Activated CD8-positive, alpha-beta memory T cell treated with anti-CD3 and anti-CD28 coated beads, Interleukin-2, amount 50 U/mL, for 4 hours (primary cell): ENCODE measurements at places on chromosomes 3 and 15.

GRCh38 chr15:80679167-80679803 lies 15.8 kb upstream of the ABHD17C start:
- DNase-seq: no peak

DNA sequence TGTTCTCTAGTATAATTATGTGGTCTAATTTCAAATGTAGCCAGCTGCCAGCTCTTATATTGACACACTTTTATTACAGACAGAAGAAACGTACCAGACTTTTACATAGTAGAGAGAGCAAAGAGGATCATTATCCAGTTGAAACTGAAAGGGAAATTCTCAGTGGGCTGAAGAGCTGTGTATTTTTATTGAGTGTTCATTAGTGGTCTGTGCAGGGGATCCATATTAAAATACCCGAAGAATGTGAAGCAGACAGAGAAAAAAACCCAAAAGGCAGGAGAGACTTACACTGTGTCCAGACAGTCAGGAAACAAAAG lies 41.3 kb downstream of the MYRIP start:
- no peak for DNase-seq

GRCh38 chr3:43400167-43400566 lies 113.8 kb downstream of the SNRK start:
- no peak for DNase-seq

GRCh38 chr3:138941259-138941885 lies 5.6 kb downstream of the FOXL2 start:
- DNase-seq: no peak

- DNase-seq: peak; percentile 35
Measured at GRCh38 chr3:129605922-129606635, 397 bp downstream of the PLXND1 start.

GRCh38 chr3:58746758-58747157 lies 80.2 kb upstream of the FAM3D start:
- no peak for DNase-seq

DNA sequence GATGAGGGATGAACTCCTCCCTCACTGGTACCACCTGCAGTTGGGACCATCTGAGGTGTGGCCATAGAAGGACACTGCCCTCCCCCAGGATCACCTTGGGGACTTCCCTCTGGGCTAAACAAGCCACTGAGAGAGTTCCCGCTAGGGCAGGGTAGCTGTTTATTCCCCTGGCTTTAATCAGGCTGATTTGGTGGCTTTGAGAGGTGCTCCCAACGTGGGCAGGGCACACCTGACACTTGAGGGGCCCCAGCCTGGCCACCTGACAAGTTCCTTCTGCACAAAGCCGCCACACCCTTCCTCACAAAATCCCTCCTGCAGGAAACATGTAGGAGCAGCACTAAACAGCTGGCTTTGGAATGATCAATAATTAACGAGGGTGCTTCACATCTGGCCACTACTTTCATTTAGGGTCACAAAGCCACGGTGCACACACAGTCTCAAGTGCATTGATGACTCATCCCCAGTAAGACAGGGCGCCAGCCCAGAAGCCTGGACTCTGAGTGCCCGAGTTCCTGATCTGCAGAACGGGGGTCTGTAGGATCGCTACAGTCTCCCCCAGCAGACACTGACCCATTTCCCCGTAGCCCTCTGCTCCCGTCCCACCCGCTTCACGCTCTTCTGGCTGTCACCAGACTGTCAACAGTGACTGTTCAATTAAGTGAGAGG lies 75.1 kb downstream of the ATP10A start:
- no peak for DNase-seq

- DNase-seq: no peak
Measured at GRCh38 chr3:110193074-110193473, 855.7 kb upstream of the DPPA4 start.

DNA sequence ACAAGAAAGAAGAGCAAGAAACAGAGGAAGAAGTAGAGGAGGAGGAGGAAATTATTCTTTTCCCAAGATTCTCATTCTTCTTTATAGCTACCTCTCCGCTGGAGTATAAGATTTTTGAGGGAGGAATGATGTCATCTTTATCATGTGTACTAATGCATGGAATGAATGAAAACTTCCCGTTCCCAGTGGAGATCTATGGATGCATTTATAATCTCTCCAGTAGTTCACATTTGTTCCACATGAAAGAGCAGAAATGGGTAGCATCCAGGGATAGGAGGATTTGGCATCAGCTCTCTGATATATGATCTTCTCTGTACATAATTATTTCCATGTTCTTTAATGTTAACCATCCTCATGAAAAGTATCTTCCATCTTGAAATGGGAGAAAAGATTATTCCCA lies 244.4 kb downstream of the ADAMTSL3 start:
- no peak for DNase-seq

DNA sequence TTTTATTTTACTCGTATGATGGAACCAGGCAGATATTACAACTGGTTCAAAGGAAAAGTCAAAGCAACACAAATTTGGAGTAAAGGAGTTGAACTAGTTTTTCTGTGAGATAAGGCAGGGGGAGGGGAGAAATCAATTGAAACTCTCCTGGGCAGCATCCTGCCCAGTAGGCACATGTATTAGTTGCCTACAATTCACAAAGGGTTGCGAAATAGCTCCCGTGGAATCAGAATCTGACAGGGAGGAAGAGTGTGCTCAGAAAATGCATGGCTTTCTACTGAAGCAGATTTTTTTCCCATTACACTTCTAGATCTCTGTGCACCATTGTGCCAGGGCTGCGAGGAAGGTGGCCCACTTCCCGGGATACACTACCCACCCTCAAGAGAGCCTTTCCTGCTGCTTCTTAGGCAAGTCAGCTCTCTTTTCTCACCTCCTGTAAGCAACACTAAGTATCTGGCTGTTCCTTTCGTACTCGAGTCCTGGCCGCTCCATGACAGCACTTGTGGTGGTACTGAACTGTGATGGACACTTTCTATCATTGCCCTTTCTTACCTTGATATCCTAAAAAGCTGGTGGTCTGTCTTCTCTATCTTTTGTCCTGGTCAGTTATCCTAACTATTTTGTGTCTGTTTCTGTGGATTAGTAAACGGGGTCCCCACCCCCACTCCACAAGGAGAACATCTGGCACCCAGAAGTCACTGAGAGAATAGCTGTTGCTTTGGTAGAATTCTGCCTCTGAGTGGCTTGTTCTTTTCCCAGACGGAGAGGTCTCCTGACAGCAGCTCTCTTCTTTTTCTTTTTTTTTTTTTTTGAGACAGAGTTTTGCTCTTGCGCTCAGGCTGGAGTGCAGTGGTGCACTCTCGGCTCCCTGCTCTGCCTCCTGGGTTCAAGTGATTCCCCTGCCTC lies 74.8 kb downstream of the RPL39L start:
- DNase-seq: no peak

- no peak for DNase-seq
Measured at GRCh38 chr3:42802876-42803413, 1.3 kb downstream of the HIGD1A start.

DNA sequence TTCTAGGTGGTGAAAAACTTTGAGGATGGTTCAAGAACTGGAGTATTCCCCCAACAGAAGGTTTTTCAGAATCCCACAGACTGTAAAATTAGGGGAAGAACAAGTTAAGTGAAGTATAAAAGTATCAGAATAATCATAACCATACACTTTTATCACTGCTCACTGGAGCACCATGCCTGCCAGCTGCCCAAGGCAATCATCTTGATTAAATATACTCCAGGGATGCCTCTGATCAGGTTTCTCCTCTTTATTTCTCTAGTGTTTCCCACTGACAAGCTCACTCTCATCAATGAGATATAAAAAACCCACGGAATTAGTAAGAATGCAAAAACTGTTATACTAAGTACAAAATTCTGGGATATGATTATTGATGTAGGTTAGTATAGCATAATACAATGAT lies 108.0 kb downstream of the STAG1 start:
- no peak for DNase-seq

DNA sequence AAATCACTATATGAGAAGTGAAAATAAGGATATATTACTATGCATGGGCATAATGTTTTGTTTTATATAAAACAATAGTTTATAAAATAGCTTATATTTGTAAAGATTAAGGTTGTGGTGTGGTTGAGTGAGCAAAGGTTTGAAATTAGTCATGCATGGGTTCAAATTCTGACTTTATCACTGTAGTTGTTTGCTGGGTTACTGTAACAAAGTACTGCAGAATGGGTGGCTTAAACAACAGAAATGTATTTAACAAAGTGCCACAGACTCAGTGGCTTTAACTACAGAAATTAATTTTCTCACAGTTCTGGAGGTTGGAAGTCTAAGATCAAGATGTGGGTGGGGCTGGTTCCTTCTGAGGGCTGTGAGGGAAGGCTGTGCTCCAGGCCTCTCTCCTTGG lies 184.8 kb upstream of the THRB start:
- DNase-seq: no peak

DNA sequence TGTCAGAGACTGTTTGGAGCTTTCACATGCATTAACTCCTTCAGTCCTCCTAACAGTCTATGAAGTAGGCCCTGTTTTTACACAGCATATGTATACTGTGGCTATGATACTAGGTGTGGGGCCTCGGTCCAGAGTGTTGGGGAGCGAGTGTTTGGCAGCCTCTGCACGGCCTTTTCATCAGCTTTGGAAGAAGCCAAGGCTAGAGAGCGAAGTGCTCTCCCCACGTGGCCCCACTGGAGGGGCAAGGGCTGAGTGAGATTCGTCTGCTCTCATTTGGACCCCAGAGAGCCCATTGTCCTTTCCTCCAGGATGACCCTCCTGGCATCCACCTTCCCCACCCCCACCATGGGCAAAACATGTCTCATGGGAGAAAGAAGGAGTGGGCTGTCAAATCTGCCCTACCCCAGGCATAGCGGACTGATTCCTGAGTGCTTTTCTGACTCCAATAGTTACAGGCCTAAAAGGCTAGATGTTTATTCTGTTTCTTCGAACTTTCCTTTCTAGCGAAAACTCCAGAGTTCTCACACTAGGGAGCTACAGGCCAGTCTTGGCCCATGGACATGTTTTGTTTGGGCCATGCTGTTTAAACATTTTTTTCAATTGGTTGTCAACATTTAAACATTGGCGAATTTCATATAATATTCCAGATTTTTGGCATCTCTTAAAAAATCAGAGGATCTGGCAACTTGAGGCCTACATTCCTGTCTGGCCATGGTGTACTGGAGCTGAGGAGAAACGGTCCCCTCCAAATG lies 76.0 kb downstream of the EEFSEC start:
- DNase-seq: no peak

- DNase-seq: no peak
Measured at GRCh38 chr3:49791571-49791970, 5.2 kb upstream of the IP6K1 start.

DNA sequence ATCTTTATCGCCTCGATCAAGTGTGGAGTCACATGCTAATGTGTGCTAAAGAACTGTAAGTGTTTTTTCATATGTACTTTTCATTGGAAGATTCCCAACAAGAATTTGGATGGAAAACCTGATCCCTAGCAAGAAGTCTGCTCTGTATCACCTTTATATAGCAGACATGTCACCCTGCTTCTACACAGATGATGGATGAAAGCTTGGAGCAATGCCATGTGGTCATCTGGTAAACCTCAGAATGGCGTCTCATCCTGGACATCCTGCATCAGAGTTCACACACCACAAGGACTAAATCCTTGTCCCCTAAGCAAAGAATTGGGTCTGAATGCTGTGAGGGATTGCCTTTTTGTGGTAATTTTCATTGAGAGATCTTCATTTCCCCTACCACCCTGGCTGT lies 42.1 kb upstream of the CTDSPL start:
- no peak for DNase-seq

DNA sequence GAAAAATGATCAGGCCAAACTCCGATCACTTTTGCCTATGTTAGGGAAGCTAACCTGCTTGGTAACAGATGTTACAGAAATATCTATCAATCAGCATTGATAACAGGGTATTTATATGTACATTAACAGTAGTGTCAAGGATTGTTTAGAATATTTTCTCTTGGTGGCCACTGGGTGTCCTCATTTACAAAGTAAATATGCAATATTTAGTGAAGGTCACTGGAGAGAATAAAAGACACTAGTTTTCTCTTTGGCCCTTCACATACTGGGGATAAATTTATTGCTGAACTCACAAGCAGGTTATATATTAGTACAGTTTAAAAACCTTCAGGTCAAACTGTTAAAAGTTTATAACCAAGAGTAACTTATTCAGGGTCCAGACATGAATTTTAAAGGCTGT lies 69.0 kb downstream of the TIGIT start:
- DNase-seq: no peak
